Stimulated activated CD8-positive, alpha-beta memory T cell treated with anti-CD3 and anti-CD28 coated beads, Interleukin-15, amount 100 ng/mL, for 48 hours (primary cell): ENCODE measurements at places on chromosomes 13 and 19.

- no peak for DNase-seq
Observed at GRCh38 chr13:28568286-28568685, 73.4 kb upstream of the FLT1 start.

GRCh38 chr19:19095691-19096090 lies 31.9 kb downstream of the SLC25A42 start:
- DNase-seq: no peak

DNA sequence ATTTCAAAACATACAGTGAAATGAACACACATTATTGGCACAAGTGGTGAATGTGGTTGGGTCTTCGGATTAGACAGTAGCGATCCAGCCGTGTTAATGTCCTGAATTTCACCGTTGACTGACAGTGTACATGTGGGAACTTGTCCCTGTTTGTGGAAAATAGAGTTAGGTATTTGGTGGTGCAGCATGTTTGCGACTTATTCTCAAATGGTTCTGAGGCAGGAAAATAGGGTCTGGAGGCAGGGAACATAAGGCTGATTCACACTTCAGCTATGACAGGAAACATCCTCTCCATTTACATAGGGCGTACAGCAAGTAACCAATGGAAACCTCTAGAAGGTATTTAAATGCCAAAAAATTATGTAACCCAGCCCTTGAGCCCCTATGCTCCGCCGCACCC lies 4.2 kb downstream of the LGALS7B start:
- no peak for DNase-seq

DNA sequence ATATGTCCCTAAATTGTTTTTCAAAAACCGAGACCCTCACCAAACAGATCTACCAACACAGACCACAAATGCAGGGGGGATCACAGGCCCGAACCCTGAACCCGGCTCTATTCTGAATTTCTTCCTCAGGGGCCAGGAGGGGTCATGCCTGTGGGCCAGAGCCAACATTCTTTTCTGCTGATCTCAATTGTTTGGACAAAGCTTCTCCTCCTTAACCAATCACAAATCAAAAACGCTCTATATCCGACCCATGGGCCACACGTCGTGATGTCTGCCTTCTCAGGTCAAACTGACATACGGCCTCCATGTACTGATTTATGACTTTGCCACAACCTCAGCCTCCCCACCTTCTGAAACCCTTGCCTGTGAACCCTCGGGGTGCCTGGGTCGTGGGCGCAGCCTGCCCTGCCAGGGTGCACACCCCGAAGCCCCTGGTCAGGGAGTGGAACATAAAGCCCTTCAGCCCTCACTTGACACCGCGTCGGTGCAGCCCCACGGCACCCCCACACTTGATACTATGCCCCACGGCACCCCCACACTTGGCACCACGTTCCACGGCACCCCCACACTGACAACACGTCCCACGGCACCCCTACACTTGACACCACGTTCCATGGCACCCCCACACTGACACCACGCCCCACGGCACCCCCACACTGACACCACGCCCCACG lies 58.4 kb upstream of the C13orf46 start:
- DNase-seq: no peak

- DNase-seq: no peak
Observed at GRCh38 chr13:67935626-67936025, 705.5 kb upstream of the PCDH9 start.

- no peak for DNase-seq
Observed at GRCh38 chr19:47483200-47483599, 819 bp downstream of the KPTN start.

DNA sequence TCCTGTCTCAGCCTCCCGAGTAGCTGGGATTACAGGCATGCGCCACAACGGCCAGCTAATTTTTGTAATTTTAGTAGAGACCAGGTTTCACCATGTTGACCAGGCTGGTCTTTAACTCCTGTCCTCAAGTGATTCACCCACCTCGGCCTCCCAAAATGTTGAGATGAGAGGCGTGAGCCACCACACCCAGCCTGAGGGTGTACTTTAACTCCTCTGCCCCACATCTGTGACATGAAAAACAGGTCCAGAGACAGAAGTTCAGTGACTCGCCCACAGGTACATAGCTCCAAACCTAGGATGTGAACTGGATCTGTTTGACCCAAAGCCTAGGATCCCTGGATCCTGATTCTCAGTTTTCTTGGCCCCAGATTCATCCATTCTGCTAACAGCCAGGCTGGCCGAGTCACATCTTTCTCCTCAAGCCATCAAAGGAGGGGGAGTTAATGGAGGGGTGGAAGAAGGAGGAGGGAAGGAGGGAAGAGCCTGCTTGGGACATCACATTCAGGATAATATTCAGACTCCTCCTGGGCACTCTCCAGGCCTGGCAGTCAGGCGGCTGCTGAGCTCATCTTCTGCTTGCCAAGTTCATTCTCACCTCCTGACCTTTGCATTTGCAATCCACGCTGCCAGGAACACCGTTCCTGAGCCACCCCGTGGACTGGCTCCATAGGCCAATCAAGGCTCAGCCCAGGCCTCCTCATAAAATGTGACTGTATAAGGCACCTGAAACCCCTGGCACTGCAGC lies 3.1 kb downstream of the SPC24 start:
- no peak for DNase-seq

GRCh38 chr13:77918391-77919245 lies at the start of gene EDNRB:
TSS of gene EDNRB (minus strand) at chr13:77918831. CDS start at chr13:77918573, 258 bp downstream.
- no peak for DNase-seq

DNA sequence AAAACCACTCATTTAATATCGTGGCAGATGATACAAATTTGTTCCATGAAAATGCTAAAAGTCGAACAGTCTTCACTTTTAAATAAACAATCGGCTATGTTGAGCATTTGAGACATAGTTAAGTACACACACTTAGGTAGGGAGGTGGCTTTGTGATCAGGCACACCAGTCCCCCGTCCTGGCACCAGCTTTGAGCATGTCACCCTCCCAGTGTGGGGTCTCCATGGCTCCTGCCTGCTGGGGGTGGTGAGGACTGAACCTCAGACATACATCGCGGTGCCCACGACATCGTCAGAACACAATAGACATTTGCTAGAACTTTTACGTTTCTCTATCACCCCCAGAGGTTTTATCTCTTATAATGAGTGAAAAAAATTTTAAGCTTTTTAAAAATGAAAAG lies 62.0 kb downstream of the RFX2 start:
- DNase-seq: no peak

DNA sequence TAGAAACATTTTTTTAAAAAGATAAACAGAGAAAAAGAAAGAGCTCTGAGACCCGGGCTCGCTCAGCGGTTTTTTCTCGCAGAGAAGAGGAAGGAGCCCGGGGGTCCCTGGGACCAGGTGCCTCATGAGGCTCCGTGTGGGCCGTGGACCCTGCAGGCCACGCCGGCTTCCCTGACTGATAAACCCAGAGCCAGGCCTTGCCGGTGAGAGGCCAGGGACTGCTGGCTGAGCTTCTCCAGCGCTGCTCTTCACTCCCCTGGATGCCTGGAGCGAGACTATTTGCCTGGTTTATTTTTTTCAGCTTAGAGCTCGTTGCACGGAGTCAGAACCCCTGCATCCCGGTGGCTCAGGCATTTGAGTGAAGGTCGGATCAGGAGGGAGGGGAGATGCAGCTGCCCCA lies 53.4 kb upstream of the F7 start:
- no peak for DNase-seq

GRCh38 chr19:46990991-46991676 lies 28.5 kb upstream of the NPAS1 start:
- peak; percentile 40 for DNase-seq

- DNase-seq: no peak
Observed at GRCh38 chr13:20125129-20125782, 35.6 kb downstream of the GJA3 start.

- DNase-seq: no peak
Observed at GRCh38 chr19:13492128-13492527, 14.2 kb downstream of the CACNA1A start.

DNA sequence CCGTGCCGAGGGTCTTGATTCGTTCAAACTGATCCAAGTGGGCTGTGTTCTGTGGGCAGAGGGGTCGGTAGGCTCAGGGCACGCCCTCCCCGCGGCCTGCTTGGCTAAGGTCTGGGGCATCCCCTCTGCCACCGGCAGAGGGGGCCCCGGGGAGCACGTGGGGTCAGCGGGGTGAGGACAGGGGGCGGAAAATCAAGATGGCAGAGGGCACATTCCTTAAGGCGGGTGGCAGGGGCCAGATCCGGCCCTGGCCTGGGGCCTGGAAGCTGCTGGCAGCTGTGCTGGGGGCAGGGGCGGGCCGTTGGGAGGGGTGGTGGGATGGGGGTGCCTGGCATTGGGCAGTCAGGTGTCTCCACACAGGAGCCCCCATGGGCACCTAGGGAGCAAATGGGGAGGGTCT lies 10.7 kb downstream of the PRKACA start:
- no peak for DNase-seq

DNA sequence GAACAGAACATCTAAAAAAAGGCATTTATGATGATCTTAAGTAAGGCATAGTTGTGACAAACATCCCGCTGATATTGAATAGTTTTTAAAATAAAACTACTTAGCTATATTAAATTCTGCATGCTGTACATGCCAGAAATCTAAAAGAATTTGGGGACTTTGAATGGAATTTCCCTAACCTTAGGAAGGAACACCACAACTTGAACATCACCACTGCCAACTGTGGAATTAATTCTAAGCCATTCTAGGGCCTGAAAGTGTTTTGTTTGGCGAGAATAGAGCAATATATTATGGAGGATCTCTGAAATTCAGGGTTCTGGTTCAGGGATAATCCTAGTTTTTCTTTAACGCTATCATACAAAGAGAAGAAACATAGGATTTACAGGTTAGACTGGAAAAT lies 17.8 kb upstream of the LATS2 start:
- DNase-seq: no peak

DNA sequence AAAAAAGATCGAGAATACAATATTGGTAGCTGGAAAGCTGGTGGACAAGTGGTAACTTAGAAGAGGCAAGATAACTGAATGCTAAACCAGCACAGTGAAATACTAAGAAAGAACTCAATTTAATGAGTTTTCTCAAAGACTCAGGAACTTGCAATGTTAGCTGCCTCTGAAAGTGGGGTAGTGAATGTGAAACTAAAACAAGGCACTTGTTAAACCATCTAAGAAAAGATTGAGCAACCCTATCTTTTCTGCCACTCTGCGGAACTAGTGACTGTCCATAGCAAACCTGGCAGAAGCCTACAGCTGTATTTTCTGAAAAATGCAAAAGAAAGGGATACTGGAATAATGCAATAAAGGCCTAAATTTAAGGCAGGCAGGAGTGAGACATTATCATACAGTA lies 1574.4 kb upstream of the PRR20A start:
- no peak for DNase-seq

DNA sequence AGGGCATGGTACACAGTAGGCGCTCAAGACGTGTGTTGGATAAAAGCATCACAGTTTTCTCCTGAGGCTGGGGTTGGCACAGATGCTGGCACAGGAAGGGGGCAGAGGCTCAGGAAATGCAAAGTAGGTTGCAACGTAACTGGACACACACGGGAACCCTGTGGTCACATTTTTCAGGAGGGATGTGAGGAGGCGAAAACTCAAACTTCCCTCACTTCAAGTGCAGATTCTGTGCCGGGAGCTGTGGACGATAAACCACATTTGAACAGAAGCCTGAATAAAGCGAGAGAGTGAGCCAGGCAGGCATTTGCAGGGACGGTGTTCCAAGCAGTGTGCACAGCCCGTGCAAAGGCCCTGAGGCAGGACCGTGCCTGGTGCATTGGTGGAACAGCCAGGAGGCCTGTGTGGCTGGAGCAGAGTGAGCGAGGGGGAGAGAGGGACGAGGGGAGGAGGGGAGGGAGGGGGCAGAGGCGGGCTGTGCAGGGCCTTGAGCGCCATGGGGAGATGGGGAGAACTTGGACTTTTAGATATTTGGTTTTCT lies 40.3 kb downstream of the NFIC start:
- DNase-seq: no peak

- DNase-seq: no peak
Observed at GRCh38 chr19:35992907-35993765, 1.9 kb upstream of the SDHAF1 start.

- DNase-seq: no peak
Observed at GRCh38 chr19:1266916-1267476, 2.1 kb upstream of the CIRBP start.
